ENCODE measurements at places on chromosomes 16 and 17. TPM values are rescaled to one million over a fixed set of nuclear protein-coding genes. Genes with fewer than 3 reads are reported as not detected.
A peak's percentile ranks its signal among the peaks of the same experiment; 100 is the strongest.

DNA sequence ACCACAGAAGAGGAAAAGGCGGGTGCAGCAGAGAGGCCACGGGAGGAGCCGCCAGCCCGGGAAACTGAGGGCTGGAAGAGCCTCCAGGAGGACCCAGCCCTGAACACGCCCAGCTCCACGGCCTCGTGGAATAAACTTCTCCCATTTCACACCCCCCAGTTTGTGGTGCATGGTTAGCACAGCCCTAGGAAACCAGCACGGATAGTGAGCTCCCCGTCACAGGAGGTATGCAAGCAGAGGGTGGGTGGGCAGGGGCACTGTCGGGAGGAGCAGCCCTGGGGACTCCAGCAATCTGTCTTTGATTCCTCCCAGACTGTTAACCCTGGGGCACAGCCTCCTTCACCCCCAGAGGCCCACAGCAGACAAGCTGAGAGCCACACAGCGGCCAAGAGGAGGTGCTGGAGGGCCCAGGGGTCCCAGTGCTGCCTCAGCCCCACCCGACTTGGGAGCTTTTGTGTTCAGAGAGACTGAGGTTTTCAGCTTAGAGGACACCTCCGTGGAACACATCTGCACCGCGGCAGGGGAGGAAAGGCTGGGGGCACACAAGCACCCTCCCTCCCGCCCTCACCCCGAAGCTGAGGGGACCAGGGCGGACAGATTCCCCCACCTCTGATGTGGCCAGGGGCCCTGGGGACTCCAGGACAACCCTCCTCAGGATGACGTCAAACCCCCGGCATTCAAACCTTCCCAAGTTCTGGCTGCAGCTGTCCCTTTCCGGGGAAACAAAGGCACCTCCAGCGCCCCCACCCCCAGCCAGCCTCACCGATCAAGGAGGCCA, 1.7 kb upstream of the IL17C start:
- DNase-seq = no peak

The SEZ6 gene
- not detected for total RNA-seq

- no peak for DNase-seq
Measured at GRCh38 chr16:61858988-61859387, 177.2 kb downstream of the CDH8 start.

DNA sequence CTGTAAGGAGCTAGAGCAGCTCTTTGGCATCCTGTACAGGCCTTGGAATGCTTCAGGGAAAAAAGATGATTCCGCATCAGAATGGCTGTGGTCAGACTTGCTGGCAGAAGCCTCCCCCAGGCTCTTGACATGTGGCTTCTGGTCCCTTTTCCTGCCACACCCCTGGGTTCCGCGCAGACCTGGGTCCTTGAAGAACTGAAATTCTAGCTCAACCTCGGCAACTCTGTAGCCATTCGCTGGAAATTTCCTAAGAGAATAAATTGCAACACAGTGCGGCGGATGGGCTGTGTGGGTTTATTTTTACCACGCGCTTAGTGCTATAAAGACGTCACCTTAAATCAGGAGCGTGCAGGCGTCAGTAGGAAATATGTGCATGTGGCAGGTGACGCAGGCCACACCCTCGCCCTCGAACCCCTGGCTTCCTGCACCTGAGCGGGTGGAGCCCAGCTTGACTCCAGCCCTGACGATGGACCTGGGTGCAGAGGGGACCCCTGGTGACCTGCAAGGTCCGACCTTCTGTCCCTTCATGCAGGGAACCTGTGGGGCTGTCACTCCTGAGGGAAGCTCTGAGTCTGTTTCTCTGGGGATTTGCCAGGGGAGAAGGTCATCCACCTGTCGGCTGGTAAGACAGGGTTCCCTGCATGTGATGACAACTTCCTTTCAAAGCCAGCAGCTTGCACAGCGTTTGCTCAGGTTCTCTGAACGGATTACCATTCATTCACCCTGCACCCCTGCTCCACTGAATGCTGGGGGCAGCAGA, 46.3 kb downstream of the METRNL start:
- DNase-seq = no peak

DNA sequence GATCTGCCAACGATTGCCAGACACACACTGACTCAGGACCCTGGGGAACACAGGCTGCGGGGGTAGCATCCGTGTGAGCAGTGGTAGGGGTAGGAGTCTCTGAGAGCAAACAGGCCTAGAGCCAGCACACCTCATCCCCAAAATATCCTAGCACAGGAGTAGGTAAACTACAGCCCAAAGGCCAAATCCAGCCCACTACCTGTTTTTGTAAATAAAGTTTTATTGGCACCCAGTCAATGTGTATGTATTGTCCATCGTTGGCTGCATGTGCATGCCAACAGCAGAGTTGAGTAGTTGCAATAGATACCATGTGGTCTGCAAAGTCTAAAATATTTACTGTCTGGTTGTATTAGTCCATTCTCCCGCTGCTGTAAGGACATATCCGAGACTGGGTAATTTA, 55.5 kb upstream of the GPRC5B start:
- no peak for DNase-seq

GRCh38 chr17:27456681-27457359, 572 bp downstream of the KSR1 start:
- DNase-seq = no peak

DNA sequence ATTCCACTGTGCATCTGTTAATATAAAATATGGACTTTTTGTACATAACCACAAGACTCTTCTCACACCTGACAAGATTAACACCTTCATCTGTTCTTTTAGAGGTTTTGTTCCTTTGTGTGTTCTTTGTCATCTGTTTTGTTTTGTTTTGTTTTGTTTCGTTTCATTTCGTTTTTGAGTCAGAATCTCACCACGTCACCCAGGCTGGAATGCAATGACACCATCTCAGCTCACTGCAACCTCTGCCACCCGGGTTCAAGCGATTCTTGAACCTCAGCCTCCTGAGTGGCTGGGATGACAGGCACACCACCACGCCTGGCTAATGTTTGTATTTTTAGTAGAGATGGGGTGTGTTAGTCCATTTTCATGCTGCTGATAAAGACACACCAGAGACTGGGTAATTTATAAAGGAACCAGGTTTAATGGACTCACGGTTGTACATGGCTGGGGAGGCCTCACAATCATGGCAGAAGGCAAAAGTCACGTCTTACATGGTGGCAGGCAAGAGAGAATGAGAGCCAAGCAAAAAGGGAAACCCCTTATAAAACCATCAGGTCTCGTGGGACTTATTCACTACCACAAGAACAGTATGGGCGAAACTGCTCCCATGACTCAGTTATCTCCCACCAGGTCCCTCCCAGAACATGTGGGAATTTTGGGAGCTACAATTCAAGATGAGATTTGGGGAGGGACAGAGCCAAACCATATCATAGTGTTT, 22.3 kb downstream of the C16orf90 start:
- no peak for DNase-seq

- no peak for DNase-seq
Measured at GRCh38 chr17:81097943-81098308, 63.0 kb downstream of the BAIAP2 start.

The ERN2 gene
- 0.18 TPM for total RNA-seq

DNA sequence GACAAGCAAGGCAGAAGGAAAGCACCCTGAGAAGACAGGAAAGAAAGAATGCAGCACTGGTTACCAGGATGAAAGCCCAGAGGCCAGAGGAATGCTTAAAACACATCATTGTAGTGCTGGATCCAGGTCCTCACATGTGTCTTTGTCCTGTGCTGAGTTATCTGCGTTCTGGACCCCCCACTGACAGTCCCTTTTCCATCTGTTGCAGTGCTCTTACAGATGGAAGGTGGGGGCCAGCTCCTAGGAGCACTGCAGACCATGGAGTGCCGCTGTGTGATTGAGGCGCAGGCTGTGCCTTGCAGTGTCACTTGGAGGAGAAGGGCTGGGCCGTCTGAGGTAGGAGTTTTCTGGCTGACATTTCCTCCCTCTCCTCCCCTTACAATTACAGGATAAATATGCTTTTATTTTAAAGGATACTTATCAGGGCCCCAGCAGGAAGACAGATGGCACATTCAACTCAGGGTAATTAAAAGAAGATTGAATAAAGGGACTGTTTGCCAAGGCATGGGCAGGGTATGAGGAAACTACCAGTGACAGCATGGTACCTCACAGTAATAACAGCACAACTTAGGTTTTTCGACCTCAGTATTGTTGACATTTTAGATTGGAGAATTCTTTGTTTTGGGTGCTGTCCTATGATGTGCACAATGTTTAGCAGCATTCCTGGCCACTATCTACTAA, 3.0 kb downstream of the EME1 start:
- DNase-seq = no peak

- no peak for DNase-seq
Measured at GRCh38 chr17:66605541-66605940, 229.4 kb upstream of the CACNG5 start.

The PRAC2 gene
- not detected for total RNA-seq

DNA sequence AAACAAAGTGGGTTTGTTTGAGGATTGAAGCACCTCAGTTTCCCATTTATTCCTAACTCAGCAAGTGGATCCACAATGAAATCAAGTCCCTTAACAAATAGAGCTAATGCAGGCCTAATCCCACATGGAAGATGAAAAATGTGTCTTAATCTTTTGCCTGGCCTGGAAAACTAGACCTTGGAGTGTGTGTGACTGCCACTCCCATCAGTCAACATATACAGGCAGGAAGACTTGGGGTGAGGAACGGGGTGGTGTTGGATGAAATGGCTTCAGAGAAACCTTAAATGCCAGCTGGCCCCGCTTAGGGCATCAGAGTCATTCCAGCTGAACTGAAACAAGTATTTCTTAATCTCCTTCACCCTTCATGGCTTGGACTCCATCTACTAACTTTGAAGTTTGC, 269.5 kb downstream of the MAF start:
- DNase-seq = no peak

- peak; percentile 92 for DNase-seq
Measured at GRCh38 chr16:56203052-56203451, 11.8 kb downstream of the GNAO1 start.

The KRT14 gene
- not detected for total RNA-seq

DNA sequence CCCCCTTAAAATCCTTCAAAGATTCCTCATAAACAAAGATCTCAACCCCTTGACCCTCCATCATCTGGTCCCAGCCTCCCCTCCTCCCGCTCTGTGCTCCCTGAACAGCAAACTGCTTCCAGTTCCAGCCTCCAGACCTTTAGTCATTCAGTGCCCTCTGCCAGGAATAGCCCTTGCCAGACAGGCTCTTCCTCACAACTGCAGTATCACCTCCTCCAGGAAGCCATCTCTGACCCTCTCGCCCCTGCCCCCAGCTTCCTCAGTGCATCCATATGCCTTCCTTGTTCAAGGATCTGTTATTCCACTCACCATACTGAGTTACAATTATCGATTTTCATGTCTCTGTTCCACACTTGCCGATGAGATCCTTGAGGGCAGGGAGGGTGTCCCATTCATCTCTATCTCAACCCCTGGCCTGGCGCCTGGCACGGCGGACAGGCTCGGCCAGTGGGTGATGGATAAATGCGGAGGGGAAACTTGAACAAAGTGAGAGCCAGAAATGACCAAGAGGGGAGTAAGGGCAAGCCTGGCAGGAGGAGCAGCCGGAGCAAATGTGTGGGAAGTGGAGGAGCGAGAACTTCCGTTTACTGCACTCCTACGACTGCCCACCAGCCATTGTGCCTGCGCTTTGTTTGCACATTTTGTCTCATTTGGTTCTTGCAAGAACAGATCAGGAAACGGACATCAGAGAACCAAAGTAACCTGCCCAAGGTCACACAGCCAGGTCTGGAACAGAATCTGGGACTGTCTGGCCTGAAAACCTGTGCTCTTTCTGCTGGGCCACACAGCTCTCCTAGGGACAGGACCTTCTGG, 2.0 kb upstream of the NXPH3 start:
- no peak for DNase-seq

The CRHR1 gene
- not detected for total RNA-seq

The C16orf96 gene
- total RNA-seq = not detected

GRCh38 chr16:70782237-70782636, 18.7 kb downstream of the VAC14 start:
- DNase-seq = no peak

- no peak for DNase-seq
Measured at GRCh38 chr17:7846765-7847661, 7.9 kb upstream of the TMEM88 start.

DNA sequence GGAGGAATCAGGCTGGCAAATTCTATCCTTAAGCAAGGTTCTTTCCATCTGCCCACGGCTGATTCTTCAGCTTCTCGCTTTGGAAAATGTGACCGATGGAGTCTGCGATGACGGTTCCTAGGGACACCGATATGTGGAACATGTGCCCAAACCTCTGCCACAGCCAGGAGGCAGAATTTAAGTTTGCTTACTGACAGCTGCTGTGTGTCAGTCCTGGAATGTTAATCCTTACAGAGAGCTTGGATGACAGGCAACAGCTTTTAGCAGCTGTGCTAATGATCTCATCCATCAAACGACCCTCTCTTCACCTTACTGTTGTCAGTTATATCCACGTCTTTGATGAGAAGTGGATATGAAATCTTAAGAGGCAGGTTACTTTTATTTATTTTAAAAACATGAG, 11.4 kb upstream of the MYH13 start:
- DNase-seq = no peak

The CPNE7 gene
- total RNA-seq = 3.7 TPM

DNA sequence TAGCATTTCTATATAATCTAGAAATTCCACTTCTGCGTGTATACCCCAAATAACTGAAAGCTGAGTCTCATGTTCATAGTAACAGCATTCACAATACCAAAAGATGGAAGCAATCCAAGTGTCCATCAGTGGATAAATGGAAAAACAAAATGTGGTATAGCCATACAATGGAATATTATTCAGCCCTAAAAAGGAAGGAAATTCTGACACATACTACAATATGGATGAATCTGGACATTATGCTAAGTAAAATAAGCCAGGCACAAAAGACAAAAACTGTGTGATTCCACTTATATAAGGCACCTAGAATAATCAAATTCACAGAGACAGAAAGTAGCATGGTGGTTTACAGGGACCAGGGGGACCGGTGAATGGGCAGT, 20.4 kb downstream of the HOXB1 start:
- no peak for DNase-seq

The LRRC36 gene
- not detected for total RNA-seq

The KRT36 gene
- not detected for total RNA-seq

GRCh38 chr17:80790981-80791742, 200.5 kb upstream of the CHMP6 start:
- no peak for DNase-seq

GRCh38 chr17:4998732-4999429, 1.1 kb downstream of the KIF1C start:
- DNase-seq = peak; percentile 54

DNA sequence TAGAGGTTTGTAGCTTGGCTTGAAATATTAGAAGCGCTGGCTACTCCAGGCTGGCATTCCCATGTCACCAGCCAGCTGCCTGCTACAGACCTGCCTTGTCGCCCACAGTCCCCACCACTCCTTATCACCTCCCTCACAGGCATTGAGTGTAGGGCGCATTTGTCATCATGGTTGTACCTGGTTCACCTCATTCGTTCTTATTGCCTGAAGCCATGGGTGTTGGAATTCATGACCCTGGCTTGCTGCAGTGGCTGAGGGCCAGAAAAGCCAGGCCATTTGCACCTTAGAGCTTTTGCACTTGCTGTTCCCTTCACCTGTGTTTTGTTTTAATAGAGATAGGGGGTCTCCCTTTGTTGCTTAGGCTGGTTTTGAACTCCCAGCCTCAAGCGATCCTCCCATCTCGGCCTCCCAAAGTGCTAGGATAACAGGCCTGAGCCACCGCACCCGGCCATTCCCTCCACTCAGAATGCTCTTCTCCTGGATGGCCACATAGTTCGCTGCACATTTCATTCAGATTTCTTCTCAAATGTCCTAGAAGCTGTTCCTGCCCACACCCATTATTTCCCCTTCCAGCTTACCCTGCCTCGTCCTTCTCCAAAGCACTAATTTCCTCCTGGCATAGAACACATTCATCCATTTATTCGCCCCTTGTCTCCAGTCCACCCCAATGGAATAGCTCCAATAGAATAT, 97.6 kb downstream of the C16orf78 start:
- DNase-seq = no peak

GRCh38 chr17:1181753-1182137, 2.0 kb upstream of the ABR start:
- peak; percentile 94 for DNase-seq
